NCI-H510A (cell line): ENCODE measurements at places on chromosomes 16 and 17.

- no peak for DNase-seq
Observed at GRCh38 chr17:80433916-80434666, 19.1 kb downstream of the ENDOV start.

DNA sequence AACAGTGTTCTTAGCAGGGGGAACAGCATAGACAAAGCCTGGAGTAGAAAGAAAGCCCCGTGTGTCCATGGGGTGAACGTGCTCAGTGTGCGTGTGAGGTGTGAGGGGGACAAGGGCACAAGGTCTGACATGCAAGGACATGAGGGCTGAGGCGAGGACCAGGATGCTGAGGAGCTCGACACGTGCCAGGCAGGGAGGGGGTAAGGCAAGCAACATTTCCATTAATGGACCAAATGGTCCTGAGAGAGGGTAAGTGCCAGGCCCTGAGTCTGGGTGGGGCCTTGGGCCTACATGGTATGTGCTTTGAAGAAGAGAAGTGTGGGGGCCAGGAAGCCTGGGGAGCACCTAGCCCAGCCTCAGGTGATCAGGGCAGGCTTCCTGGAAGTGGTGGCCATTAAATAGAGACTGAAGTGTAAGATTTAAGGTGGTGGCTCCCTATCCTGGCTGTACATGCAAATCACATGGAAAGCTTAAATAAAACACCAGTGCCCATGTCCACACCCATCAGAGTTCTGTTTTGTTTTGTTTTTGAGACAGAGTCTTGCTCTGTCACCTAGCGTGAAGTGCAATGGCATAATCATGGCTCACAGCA lies 29.3 kb downstream of the ADCY7 start:
- DNase-seq = no peak

DNA sequence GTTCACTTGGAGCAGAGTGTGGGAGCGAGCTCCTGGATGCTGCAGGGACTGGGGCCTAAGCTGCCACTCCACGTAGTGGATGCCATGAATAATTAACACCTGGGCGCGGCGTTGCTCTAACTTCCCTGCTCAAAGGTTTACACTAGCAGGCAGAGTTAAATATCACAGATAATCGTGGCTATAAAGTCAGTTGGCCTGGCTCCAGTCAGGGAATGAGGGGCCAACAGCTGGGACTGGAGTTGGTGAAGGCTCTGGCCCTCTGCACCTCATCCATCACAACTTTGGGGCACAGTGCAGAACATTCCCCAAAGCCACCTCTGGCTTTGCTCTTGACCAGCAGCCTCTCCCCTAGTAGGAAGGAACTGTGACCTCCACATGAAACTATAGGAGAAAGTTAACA lies 10.9 kb downstream of the HOXB4 start:
- no peak for DNase-seq

DNA sequence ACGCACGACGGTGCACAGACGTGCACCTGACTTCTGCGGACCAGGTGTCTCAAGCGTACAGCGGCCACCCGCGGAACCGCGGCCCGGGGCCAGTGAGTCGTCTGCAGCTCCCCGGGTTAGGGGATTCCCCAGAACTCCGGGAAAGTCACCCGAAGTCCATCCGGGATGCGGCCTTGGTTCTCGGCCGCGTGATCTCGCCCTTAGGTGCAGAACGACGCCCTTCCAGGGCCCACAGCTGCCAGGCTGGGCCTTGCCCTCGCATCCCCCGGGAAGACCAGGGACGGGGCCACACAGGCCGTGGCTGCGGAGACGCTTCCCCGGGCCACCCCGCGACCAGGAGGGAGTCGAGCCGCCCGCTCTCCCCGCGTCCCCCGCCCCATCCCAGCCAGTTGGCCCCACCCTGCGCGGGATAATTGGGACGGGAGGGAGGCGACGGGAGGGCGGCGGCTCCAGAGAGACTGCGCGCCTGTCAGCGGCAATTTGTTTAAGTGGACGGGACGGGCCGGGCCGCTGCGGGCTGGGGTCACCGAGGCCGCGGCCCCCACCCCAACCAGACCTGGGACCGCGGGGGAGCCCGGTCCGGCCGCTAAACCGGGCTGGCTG lies 3.6 kb upstream of the TBX2 start:
- no peak for DNase-seq

DNA sequence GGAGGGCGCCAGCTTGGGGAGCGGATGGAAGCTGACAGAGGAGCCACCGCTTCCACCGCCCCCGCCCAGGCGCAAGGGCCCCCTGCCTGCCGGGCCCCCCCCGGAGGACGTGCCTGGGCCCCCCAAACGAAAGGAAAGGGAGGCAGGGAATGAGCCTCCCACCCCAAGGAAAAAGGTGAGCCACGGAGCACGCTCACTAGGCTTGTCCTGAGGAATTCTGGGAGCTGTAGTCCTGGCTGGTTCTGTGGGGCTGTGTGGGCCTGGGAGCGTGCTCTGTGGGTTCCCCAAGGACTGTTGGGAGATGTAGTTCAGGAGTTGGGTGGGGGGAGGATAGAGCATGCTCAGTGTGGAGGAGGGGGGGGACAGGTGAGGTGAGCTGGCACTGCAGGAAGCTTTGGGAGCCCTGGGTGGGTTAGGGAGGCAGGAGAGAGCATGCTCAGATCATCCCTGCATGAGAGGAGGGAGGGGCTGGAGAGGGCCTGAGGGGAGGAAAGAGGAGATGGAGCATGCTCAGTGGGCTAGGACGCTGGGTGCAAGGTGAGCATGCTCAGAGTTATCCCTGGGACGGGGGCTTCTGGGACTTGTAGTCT lies 4.5 kb downstream of the FBXL19 start:
- DNase-seq = peak; percentile 80

GRCh38 chr16:83356266-83356665 lies 451.5 kb upstream of the HSBP1 start:
- peak; percentile 23 for DNase-seq

DNA sequence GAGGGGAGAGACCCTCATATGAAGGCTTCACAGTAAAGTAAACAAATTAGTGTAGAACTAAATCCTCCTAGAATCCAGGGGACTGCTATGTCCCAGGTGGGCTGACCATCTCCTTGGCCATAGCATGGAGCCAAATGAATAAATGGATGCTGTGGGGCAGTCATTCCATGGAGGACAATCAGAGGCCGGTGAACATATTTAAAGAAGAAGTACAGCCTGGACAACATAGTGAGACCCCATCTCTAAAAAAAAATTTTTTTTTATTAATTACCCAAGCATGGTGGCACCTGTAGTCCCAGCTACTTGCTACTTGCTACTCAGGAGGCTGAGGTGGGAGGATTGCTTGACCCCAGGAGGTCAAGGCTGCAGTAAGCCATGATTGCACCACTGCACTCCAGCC lies 5.3 kb upstream of the CBFB start:
- no peak for DNase-seq

GRCh38 chr17:74429604-74430384 lies 2.1 kb upstream of the GPRC5C start:
- DNase-seq = peak; percentile 51

- DNase-seq = no peak
Observed at GRCh38 chr16:56795011-56795410, 65.1 kb downstream of the NUP93 start.

DNA sequence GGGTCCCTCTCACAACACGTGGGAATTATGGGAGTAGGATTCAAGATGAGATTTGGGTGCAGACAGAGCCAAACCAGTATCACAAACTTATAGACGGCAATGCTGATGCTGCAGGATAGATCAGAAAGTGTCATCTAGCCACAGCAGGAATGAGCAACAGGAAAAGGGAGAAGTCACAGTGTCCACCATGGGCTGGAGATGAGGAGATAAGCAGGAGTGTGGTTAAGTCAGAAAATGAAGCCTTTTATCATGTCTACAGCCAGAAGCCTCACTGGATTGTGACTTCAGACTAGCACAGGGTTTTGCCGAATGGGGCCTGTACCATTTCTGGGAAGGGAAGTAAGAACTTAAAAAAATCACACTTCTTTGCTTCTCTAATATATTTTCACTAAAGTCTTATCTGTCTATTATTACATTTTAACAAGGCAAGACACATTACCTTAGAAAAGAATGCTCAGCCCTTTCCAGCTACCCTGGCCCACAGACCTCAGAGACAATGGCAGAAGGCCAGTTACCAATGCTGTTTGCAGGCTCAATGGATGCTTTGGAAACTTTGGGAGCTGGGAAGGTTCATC lies 490.2 kb upstream of the SALL1 start:
- no peak for DNase-seq

GRCh38 chr17:82228842-82229697 lies at the start of gene SLC16A3:
Gene SLC16A3 (plus strand): TSS chr17:82229042. CDS start chr17:82236009, 6,967 bp downstream.
- no peak for DNase-seq

DNA sequence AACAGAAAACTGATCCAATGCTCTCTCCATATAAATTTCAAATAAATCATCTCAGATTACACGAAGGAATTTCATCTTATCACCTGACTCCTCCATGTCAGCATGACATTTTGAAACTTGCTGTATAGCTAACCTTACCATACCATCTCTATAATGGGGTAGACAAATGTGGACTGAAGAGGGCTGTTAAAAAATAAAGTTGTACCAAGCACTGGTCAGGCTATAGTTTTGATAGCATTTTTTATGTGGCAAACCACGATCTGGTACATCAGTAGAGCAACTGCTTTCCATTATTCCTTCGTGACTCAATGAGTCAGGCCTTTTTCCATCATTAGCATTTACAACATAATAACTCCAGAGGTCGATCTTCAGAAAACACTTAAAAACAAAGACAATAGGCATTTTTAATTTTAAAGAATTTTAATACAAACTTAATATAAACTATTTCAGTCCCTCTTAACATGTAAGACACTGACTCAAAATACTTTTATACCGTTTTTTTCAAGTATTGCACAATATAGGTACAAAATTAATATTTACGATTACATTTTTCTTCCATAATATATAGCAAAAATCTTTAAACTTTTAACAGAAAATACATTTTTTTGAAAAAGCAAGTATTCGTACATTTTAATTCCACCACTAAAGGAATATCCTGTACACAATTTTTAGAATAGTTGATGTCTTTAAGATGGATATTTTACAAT lies 4.2 kb downstream of the TOB1 start:
- DNase-seq = no peak

GRCh38 chr17:32629563-32630190 lies 142.9 kb downstream of the CDK5R1 start:
- no peak for DNase-seq
